ENCODE measurements at places on chromosomes 2 and 18.

GRCh38 chr2:233940376-233941276 lies 23.5 kb downstream of the TRPM8 start:
- no peak for DNase-seq

- no peak for DNase-seq
Measured at GRCh38 chr18:23194155-23194996, 59.1 kb downstream of the CABLES1 start.

GRCh38 chr18:8235894-8236293 lies 373.3 kb upstream of the RAB12 start:
- no peak for DNase-seq

- no peak for DNase-seq
Measured at GRCh38 chr2:86297382-86298147, 39.9 kb downstream of the REEP1 start.

- DNase-seq = no peak
Measured at GRCh38 chr18:74702950-74703349, 105.3 kb downstream of the ZNF407 start.

DNA sequence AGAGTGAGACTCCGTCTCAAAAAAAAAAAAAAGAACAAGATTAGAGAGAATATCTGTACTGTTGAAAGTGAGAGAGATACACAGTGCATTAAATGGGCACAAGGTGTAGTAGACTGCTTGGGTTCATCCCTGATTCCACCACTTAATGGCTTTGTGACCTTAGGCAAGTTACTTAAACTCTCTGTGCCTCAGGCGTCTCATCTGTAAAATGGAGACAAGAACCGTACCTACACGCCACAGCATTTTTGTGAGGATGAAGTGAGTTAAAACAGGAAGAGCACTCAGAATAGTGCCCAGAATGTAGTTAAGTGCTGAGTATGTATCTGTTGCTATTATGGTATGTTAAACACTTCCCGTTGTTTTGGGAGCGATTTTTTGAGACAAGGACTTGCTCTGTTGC lies 64.3 kb downstream of the MTHFD2 start:
- no peak for DNase-seq

GRCh38 chr2:208189810-208190503 lies at the start of gene C2orf80:
C2orf80 (minus strand) TSS chr2:208190030; CDS start chr2:208186986, 3,044 bp downstream.
- DNase-seq = no peak

DNA sequence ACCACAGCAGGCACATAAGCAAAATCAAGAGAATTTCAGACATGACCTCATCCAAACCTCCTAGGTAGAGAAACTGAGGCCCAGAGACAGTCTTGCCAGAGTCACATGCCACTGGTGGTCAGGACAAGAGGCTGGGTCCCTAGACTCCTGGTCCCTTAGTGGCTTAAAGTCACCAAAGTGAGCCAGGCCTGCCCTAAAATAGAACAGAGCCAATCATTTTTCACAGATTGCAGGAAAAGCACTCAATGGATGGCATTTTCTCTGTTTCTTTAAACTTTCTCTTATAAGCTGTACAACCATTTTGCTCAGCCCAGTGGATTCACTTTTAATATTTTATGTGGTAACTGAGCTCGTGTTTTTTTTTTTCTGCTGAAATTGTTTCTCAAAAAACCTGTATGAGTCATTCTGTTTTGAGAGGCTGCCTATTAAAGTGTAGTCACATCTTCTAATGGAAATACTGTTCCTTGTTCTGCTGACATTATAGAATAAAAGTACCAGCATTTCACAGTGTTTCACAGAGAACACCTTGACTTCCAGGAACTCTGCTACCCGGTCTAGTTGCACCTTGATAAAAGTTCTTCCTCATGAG lies 29.6 kb downstream of the STEAP3 start:
- DNase-seq = no peak

GRCh38 chr2:7906431-7906830 lies 775.4 kb upstream of the ID2 start:
- DNase-seq = no peak

GRCh38 chr2:239934571-239935171 lies 90.5 kb downstream of the NDUFA10 start:
- DNase-seq = peak; percentile 53

DNA sequence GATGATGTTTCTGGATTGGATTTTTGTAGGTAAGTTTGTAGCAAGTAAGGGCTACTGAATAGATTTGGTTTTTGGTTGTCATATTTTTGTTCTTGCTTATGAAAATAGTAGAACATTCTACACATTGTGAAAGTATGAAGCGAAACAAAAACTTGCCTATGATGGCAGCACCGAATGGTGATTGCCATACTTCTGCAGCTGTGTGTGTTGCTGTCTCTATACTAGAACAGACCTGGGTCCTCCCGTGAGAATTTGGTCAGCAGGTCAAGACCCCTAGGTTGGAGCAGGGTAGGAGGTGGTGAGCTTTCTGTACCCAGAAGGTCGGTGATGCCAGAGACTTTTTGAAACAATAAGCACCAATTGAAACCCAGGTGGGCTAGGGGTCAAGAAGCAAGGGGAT lies 322.6 kb downstream of the PRKCE start:
- no peak for DNase-seq

DNA sequence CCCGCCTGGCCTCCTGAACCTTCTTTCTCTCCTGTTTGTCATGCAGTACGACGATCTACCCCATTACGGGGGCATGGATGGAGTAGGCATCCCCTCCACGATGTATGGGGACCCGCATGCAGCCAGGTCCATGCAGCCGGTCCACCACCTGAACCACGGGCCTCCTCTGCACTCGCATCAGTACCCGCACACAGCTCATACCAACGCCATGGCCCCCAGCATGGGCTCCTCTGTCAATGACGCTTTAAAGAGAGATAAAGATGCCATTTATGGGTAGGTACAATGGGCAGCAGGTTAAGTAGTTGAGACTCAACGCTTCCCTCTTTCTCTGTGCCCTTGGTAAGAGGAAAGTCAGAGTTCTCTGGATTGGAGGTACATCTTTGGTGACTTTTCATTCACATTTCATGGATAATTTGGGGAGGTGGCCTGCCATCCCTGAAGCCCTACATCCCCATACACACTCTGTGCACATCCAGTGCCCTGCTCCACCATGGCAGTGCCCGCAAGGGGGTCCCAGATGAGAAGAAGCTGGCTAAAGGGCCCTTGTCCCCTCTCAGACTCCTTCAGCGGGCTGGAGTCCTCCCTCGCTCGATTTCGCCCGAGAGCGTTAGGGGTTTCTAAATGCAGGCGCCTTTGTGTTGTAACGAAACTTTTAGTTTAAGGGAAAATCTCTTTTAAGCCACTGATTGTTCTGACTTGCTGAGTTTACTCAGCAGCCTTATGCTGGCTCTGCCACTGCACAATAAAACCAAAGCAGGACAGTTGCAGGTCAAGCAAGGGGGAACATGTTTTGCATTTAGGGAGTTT lies 3.0 kb downstream of the MEIS1 start:
- no peak for DNase-seq

- peak; percentile 28 for DNase-seq
Measured at GRCh38 chr2:9618410-9618809, 12.4 kb downstream of the YWHAQ start.

DNA sequence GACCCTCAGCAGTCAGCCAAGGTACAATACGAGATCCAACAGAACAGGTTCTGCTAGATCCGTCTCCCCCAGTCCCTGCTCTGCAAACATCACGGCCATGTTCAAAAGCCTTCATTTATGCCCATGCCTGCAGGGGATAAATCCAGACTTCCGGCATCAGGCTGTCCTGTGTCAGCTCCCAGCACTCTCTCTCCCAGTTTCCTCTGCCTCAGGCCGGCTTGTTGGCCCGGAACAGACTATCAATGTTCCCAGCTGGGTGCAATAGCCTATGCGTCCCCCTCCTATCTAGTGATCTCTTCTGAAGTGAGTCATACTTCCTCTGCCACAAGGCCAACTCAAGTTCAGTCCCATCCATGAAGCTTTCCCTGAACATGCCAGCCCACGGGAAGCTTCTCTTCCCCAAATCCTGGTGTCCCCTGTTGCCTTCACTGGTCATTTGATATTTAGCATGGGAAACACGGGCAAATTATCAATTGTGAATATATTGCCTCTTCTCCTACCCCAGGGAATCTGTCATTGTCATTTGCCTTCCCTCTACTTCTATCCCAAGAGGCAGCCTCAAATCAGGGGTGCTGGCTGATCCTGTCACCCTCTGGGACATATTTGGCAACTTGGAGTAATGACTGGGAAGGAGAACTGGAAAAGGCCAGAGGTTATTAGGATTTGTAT lies 51.1 kb downstream of the CAPN13 start:
- no peak for DNase-seq

Measured in activated gamma-delta T cell treated with Interleukin-2 at 50 U/mL for 16 hours (primary cell).